Fibroblast of villous mesenchyme (primary cell): ENCODE measurements at places on chromosomes 6 and 20. TPM values are rescaled to one million over a fixed set of nuclear protein-coding genes. Genes with fewer than 3 reads are reported as not detected.

Gene FRMD1
- not detected in 2 replicates for total RNA-seq

Gene TCEA2
- total RNA-seq, result 20.7 and 24.2 TPM in 2 replicates

Gene PKHD1
- under 0.01 TPM in 1 of 2 replicates, not detected in the other for total RNA-seq

Gene ENPP3
- total RNA-seq, result under 0.01 TPM in 1 of 2 replicates, not detected in the other

Gene STK38
- total RNA-seq, result 32.9 and 55.3 TPM in 2 replicates

Gene OPRM1
- not detected in 2 replicates for total RNA-seq

Gene TRIM38
- total RNA-seq, result 7.7 and 13.8 TPM in 2 replicates

Gene NR2E1
- total RNA-seq, result not detected in 2 replicates
